ENCODE measurements at places on chromosomes 12 and 14.

DNA sequence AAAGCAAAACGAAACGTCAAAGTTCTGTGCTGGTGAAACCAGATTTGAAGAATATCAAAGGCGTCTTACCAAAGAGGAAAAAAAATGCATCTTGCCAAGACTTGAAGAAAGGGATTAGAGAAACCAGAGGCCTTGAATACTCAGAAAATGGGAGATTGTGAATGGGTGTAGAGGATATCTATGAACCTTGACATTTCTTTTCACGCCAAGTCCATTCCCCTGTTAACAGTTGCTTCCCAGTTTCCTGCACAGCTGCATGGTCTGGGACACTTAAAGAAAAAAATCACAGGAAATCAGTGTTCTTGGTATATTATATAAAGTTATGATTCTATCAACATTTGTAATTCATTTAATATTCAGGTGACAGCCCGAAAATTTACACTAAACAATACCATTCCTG, 1.4 kb upstream of the GTF2A1 start:
- DNase-seq = no peak

- no peak for DNase-seq
These were observed 188.8 kb downstream of the ESRRB start for GRCh38 chr14:76564471-76565422.

- no peak for DNase-seq
These were observed 558.6 kb downstream of the DIO2 start for GRCh38 chr14:79652513-79653307.

DNA sequence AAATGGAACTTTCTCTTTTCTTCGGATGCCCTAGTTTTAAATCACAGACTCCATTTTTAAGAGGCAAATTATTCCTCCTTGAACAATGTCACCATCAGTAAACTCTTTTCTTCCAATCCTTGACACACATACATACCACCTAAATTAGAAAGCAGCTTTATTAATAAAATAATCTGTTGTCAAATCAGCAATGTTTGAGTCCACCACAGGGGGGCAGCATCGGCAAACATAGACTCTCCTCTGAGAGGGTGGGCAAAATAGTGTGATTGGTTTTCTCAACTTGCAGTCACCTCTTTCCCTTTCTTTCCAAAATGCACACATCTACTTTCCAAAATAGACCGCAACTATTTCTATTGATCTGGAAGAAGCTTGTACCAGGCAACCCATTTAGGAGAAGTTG, 438.4 kb upstream of the OR4E1 start:
- no peak for DNase-seq
